ENCODE measurements at places on chromosomes 12 and 14.

DNA sequence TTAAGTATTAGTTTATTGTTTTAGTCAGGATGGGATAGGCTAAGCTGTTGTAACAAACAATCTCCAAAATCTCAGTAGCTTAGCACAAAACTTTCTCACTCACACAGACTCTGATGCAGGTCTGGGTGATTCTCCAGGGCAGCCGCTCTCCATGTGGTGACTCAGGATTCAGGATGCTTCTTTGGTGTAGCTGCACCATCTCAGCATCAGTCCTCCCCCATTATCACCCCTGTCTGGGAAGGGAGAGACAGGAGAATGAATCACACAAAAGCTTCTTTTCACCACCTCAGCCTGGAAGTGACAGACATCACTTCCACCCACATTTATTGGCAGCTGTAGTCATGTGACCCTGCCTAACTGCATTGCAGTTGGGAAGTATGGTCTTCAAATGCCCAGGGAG is 142.3 kb downstream of the DICER1 start:
- no peak for DNase-seq

- no peak for DNase-seq
Observed at GRCh38 chr14:75254381-75254822, 24.2 kb upstream of the FOS start.

DNA sequence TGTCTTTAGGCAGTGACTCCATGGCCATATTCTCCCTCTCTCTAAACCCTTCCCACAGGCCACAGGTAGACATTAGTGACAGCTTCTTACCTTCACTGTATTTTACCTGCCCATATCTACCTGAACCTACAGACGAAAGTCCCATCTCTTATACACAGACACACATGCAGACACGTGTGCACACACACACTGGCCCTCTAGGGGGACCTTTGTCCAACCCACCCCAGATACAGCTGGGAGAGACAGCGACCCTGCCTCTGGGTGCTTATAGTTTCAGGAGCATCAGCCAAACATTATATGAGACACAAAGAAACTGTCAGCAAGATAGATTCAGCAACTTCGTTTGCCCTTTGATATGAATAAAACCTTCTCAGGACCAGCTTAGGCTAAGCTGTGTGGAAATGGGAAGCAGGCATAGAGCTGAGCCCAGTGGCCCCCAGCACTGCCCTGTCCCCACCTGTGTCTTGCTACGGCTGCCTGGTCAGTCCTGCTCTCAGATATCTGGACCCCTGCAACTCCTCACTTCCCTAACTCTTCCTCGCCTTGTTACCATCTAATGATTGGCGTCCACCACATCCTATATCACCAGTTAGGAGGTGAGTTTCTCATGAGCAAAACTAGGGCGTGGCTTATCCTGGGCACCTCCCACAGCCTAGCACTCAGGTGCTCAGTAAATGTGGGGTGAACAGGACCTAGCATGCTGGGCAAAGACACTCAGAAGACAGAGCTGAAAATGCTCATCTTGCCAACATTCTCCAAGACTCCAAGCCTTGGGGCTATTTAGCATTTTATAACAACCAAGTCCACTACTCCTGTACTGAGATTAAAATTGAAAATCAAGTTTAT is 12.0 kb upstream of the CD9 start:
- no peak for DNase-seq

DNA sequence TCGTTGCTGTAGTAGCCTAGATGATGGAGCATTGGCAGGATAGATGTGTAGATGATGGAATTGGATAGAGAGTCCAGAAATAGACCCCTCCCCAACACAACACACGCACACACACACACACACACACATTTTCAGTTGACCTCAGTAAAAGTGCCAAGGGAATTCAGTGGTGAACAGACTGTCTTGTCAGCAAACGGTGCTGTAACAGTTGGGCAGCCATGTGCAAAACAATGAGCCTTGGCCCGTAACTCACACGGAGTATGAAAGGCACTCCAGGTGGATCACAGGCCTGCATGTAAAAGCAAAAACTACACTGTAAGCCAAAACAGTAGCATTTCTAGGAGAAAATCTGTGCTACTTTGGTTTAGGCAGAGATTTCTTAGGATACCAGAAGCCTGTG is 87.8 kb downstream of the DDX51 start:
- DNase-seq, result no peak

- no peak for DNase-seq
Observed at GRCh38 chr12:111453071-111453989, 47.6 kb downstream of the SH2B3 start.

DNA sequence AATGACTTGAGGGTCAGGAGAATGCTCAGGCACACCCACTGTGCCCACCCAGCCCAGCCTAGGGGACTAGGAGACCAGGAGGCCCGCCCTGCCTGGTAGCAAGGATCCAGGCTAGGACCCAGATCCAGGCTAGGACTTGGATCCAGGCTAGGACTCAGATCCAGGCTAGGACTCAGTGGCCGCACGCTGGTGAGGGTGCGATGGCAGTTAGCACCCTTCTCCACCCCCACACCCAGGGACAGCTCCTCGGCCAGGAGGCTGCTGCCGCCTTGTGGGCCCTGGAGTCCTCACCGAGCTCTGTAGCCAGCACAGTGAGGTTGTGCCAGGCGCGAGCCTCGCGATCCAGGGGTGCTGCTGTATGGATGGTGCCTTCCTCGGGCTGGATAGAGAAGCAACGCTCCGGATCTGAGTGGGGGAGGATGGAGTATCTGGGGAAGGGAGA is 5.1 kb downstream of the CDH24 start:
- DNase-seq, result no peak

GRCh38 chr12:4276524-4277204 is 3.1 kb downstream of the CCND2 start:
- DNase-seq, result peak; percentile 79

DNA sequence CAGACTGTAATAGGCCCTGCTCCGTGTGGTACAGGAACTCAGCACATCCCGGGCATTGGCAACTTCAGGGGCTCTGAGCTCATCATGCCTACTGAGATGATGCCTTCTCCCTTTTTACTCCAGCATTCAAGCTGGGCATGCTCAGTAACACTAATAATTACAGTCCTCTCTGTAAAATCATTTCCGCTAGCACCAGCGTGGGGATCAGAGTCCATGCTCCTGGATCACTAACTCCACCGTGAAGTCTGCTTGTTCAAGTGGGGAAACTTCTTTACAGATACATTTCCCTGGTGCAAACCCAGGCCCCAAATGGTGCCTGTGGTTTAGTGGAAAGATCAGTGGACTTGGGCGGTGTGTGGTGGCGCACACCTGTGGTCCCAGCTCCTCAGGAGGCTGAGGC is 16.7 kb downstream of the CLSTN3 start:
- DNase-seq, result no peak

- no peak for DNase-seq
Observed at GRCh38 chr12:27868139-27868538, 88.1 kb upstream of the MANSC4 start.

DNA sequence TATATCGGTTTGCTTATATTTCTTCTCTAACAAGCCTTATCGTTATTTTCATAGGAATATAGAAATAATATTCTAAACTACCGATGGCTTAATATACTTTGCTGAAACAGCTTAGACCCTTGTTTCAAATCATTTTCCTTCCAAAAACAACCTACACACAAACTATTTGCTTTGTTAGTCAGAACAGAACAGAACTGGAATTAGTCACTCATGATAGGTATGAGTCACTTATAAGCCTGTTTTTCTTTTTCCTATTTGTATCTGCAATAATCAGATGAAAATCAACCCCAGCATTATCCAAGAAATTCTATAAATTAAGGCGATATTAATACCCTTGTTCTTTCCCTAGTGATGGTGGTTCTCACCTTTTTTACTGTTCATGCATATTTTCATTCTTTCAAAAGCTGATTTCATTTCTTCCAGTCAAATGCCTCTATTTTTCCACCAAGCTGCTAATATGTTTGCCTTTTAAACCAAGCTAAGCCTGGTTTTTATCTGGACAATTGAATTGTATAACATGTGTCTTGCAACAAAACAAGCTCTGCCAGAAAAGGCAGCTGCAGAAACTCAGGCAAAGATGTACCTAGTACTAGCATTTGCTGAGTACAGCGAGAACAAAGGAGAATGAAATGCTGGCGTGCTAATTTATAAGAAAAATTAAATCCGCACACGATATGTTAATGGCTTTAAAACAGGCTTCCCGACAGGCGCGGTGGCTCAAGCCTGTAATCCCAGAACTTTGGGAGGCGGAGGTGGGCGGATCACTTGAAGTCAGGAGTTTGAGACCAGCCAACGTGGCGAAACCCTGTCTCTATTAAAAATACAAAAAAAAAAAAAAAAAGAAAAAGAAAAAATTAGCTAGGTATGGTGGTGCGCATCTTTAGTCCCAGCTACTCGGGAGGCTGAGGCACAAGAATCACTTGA is 1418.2 kb downstream of the AACS start:
- no peak for DNase-seq

DNA sequence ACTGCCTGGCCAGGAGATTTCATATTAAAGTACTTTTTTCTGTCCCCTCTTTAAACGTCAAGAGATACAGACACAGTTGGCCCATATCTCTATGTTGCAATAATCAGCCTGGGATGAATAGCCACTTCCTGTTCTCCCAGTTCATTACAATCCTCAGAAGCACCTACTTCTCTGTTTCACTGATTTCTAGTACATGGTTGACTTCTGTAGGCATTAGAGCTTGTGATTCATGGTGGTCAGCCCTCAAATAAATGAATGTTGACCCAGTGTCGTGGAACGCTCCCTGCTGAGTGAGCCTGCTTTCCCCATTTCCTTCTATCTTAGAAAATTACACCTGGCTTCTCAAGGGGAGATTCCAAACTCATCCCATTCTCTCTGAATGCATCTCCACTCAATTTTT is 416.7 kb downstream of the PDZRN4 start:
- DNase-seq, result no peak

DNA sequence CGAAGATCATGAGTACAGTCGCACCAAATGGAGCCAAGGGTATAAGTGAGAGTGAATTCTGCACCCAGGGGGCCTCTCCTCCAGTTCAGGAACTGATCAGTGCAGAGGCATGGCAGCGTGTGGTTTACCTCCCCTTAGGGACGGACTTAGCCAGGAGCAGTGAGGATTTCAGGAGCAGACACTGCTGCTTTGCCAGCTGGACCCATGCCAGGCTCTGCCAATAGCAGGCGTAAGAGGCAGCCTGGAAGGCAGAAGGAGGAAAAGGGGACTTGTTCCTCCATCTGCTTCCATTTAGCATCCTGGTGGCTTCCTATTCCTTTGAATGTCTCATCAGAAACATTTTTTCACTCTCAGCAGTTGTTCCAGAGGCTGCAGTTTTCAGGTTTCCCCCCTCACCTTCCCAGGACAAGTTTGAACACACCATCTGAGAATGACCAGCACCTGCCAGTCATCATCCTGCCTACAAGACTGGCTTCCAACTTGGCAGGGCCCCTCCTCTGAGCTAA is 137.0 kb upstream of the LMNTD1 start:
- DNase-seq, result no peak

DNA sequence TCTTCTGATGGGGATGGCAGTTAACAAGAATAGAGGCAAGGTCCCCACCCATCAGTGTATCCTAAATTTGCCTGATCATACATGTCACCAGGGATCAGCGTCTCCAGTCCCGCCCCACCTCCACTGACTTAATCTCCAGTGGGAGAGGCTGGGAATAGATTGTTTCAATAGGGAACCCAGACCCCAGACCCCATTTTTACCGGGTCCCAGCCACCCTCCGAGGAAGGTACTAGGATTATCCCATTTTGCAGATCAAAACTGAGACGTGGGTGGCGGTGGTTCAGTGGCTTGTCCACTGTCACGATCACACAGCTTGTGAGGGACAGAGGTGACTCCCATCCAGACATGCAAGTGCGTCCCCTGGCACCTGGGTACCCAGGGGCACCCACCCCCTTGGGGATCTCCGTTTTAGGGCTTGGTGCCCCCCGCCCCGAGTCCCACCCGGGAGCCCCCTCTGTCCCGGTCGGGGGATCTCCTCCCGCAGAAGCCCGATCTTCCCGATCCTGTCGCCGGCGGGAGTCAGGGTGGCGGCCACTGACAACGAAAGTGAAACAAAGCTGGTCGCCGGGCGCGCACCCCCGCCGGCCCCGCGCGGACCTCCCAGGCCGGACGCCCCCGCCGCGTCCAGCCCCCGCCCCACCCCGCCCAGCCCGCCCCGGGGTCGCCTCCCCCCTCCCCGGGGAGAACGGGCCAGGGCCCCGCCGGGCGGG is 523 bp downstream of the WSB2 start:
- peak; percentile 17 for DNase-seq

DNA sequence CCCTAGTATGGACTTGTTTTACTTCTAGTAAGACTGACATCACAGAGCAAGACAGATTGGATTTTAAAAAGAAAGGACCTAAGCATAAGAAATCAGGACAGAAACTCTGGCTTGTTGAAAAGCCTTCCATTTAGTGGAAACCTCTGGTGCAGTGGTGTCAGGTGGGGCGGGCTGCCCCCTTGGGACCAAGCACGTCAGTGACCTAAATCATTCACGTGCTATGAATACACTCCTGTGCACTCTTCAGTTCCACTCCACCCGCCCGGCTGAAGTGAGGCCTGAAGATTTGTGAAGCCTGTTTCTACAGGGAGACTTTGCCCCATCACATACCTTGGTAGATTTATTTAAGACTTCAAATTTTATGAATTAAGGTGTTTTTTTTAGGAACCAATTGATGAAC is 58.2 kb upstream of the STRN3 start:
- DNase-seq, result no peak

GRCh38 chr12:11757095-11757494 is 107.6 kb downstream of the ETV6 start:
- no peak for DNase-seq

DNA sequence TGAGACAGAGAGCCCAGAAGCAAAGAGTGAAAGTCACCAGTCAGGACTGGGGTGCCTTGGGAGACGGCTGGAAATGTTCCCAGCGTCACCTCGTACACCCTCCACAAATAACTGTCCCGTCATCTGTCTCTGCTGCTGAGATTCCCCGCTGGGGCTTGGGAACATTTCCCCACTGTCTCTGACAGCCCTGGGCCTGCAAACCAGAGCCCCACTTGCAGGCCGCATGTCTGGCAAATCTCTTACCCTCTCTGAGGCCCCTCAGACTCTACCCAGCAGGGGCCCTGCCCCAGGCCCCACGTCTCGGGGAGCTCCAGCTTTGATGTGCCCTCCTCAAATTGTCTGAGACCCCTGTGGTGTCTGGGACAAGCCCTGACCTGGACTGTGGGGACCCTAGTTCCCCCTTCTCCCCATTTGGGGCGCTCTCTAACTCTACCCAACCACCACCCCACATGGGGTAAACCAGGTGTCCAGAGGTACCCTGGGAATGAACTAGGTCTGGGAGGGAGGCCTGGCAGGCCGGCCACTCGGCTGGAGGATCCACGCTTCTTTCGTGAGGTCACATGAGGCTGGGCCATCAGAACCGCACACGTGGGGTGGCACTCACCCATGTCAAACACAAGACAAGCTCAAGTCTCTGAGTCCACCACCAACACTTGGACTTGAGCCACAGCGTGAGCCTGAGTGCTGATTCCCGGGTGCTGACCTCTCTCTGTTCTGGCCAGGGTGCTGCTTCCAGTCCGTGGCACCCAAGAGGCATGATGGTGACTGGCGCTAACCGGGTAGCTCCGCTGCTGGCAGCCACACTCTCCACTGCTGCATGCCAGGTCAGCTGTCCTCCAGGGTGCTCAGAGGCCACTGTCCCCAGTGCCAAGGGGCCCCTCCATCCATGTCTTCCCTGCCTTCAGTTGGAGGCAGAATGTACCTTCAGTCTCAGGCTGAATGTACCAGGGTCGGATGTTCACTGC is 59.8 kb downstream of the DIO3 start:
- DNase-seq, result no peak

- no peak for DNase-seq
Observed at GRCh38 chr12:79686171-79686570, 4.6 kb downstream of the PAWR start.

GRCh38 chr14:73785336-73785833 is 66.2 kb upstream of the PTGR2 start:
- no peak for DNase-seq

- no peak for DNase-seq
Observed at GRCh38 chr14:105139212-105139825, 29.3 kb downstream of the JAG2 start.

Data from stimulated activated CD4-positive, alpha-beta T cell treated with anti-CD3 and anti-CD28 coated beads, Interleukin-4, amount 100 ng/mL, for 1 hour (primary cell).